ENCODE measurements at places on chromosomes 7 and 10.

- DNase-seq = no peak
Measured at GRCh38 chr7:29859524-29860185, 53.3 kb downstream of the WIPF3 start.

DNA sequence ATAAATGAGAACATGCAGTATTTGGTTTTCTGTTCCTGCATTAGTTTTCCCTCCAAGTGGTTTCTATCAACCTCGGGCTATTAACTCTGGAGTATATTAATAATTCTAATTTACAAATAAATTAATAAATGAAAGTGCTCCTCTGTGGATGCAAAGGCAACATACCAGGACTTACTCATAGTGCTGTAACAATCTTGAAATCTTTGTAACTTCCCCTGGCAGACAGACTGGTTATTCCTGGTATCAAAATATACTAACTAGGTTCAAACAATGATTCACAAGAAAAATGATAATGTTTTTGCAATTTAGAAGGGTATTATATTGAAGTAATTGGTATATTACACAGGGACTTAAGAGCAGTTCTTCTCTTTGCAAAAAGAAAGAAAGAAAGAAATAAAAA is 177.2 kb downstream of the FANK1 start:
- no peak for DNase-seq

- no peak for DNase-seq
Measured at GRCh38 chr10:97222326-97222961, 36.7 kb upstream of the SLIT1 start.

DNA sequence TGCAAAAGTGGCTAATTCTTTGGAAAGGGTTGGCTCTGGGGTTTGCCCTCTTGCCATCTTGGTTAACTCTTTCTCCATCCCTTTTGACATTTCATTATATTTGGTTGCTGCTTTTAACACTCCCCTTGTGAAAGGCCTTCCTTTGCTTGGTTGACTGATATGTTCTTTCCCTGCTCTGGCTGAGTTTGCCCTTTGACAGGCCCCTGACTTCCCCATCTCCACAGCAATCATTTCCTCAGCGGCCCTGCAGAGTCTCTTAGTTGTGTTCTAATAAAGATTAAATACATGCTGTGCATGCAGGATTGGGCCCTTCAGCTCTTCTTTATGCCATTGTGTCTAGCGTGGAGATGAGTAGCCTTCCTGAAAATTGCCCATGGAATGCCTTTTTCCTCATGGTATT is 84.5 kb upstream of the CSTF2T start:
- DNase-seq = no peak

DNA sequence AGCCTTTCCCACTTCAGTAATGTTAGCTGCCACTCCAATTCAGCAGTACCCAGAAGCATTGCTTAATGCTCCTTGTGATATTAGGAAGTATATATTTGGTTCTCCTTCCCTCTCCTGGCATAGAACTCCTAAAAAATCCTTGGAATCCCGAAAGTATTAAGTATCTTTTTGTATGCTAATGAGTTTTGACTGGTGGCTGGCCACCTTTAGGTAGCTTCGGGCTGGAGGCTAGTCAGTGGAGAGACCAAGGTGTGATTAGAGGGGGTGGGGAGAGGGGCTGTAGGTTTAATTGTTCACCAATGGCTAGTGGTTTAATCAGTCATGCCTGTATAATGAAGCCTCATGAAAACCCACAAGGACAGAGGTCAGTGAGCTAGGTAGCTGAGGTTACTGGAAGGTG is 12.2 kb downstream of the COMTD1 start:
- no peak for DNase-seq

GRCh38 chr7:28688174-28688573 is 270.0 kb downstream of the TRIL start:
- no peak for DNase-seq

DNA sequence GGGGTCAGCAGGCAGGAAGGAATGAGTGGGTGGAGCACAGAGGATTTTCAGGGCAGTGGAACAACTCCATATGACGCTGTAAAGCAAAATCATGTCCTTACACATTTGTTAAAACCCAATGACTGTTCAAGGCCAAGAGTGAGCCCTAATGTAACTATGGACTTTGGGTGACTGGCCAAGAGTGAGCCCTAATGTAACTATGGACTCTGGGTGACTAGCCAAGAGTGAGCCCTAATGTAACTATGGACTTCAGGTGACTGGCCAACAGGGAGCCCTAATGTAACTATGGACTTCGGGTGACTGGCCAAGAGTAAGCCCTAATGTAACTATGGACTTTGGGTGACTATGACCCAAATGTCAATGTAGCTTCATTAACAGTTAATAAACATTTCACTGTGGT is 52.0 kb downstream of the PAXIP1 start:
- DNase-seq = no peak

- no peak for DNase-seq
Measured at GRCh38 chr7:139382439-139382838, 22.7 kb downstream of the LUC7L2 start.

Data from NCI-H1436 (cell line).